ENCODE measurements at places on chromosomes 2 and 18.

- DNase-seq, result no peak
These were observed 91.0 kb downstream of the TGIF1 start for GRCh38 chr18:3540805-3541548.

GRCh38 chr18:6362559-6363129, 52.1 kb downstream of the L3MBTL4 start:
- DNase-seq, result no peak

- DNase-seq, result no peak
These were observed 28.3 kb upstream of the FZD7 start for GRCh38 chr2:202005272-202005887.

DNA sequence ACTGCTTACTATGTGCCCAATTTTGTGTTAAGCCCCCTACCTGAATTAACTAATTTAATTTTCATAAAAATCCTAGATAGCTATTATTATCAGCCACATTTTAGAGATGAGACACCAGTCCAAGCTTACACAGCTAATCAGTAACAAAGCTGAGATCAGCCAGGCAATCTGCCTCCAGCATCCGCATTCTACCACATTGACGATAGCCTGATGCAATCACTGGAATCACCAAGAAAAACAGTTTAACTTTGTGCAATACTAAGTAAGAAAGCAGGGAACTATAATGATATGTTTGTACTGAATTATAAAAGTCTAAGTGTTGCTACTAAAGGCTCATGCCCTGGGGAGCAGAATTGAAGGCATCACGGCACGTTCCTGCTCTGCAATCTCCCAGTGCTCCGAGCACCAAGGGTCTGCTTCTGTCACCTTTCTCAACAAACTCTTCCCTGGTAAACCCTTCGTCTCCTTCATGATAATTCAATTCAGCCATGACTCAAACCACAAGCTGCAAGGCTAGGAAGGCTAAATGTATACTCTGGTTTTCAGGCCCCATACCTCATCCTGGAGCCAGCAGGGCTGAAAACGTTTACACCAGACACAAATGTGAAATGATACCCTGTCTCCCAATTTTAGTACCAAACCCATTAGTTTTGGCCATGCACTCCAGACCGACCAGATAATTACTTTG, 19.4 kb downstream of the KANSL3 start:
- no peak for DNase-seq

DNA sequence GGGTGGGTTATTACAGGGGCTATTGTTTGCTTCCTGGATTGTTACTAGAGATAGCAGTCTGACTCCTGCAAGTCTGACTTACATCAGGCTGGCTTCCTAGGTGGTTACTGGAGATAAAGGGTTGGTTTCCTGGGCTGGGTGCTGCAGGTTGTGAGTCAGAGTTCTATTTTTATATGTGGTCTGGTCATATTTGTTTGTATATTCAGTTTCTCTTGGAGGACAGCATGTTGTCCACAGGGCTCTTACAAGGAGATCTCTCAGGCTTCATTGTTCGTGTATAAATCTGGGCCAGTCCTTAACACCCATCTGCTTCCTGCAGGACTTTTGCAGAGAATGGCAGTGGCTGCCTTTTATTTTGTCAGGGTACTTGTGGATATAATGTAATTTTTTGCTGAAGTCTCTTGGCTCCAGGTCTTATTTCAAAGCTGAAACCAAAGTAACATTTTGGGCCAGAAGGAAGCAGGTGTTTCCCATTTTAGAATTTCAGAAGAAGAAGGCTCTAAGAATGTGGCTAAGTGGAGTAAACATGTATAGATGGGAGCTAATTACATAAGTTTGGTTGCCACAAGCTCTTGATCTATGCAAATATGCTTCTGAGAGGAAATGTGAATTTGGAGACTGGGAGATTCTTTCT, 65.9 kb upstream of the SLC16A14 start:
- no peak for DNase-seq

- DNase-seq, result no peak
These were observed 86.2 kb upstream of the THOC1 start for GRCh38 chr18:354003-354402.

DNA sequence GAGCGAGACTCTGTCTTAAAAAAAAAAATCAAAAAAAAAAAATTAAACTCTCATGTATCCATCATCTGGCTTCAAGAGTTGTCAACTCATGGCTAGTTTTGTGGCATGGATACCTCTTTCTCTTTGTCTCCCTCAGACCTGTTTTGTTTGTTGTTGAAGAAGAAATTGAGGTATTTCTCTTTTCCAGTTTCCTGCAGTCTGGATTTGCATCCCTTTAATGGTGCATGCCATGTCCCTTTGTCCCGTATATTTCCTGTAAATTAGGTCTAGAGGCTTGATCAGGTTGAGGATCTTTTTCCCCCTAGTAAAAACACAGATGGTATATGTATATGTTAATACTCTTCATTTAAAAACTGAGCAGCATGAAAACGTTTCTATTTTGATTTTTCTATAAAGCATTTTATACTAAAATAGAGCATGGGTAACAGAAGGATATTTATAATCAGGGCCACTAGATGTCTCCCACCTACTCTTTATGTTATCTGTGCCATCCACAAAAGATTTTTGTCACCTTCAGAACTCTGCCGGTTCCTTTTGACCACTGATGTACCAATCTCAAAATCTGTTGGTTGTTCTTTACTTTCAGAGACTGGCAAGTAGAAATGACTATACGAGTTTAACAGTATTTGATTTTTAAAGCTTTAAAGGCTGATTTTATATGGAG, 80.1 kb downstream of the GALNT1 start:
- DNase-seq, result no peak

DNA sequence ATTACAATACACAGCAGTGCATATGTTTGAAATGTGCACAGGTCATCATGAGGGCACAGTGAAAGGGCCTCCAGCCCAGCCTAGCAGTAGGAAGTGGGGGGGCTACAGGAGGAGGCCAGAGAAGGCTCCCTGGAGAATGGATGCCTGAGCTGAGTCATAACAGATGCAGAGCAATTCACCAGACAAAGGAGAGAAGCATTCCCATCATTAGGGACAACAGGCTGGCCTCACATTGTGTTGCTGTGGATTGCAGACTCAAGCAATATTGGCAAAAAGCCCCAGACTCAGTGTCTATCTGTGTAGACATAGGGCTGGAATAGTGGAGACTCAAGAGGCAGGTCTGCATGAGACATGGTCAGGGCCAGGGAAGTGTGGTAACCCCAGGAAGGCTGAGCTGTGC, 329.9 kb downstream of the DLGAP1 start:
- no peak for DNase-seq

DNA sequence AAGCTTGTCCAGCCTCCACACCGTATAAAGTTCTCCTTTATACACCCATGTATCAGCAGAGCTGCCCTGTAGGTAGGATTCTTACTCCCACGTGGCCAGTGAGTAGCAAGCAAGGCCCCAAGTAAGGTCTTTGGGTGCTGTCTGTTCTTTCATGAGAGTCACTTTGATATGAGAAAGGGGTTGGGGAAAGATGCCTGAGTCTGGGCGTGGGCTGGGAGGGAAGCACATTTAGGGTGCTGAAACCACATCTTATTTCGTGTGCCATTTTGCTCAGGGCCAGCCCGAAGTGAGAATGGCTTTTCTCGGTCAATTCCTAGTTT, 436 bp upstream of the ITPRIPL1 start:
- no peak for DNase-seq

GRCh38 chr18:26819046-26819445, 46.5 kb downstream of the AQP4 start:
- DNase-seq, result no peak

DNA sequence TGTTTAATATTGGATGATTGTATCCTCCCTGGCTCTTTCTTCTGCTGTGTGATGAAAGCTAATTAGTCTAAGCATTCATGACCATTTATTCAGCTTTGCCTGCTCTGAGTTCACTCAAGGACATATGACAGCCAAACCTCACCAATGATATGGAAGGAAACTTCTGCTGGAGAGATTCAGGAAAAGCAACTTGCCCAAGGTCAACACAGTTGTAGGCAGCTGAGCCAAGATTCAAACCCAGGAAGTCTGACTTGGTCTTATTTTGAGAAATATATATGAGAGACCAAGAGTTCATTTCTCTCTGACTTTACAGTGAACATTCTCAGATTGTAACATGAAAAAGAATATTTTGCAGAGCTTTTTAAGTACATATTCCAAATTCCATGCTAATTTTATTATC, 1588.5 kb upstream of the PIK3C3 start:
- no peak for DNase-seq

- DNase-seq, result no peak
These were observed 349.4 kb upstream of the POU3F3 start for GRCh38 chr2:104504331-104505073.

- no peak for DNase-seq
These were observed 734.8 kb upstream of the NXPH2 start for GRCh38 chr2:139514951-139515350.

DNA sequence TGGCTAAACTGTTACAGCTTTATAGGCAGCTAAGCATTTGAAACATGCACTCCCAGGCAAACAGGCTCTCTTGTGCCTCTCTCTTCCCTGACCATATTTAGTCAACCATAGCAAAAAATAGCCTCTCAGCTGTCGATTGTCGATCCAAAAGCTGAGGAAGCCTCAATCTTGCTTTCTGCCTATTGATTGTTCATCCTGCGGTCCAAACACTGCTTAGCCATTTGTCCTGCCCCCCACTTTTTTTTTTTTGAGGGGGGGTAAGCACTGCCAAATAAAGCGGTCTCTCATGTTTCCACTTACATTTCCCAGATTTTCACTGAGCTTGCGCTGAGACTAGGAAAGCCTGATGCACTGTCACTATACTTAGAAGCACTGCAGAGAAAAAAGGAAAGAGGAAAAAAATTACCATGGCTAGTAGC, 90.8 kb downstream of the MIB1 start:
- no peak for DNase-seq

DNA sequence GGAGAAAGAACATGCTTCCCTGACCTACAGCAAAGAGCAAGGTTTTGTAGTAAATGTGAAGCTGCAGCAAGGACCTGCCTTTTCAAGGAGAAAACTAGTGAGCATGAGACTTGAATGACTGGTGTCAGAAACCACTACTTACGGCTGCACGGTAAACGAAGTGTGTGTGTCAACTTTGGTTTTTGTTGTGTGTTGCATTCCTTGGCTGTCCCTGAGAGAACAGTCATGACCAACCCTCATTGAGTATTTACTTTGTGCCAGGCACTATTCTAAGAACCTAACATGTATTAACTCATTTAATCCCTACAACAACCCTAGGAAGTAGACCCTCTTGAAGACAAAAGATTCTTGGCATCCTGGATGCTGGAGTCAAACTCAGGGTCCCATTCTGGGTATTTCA, 22.8 kb downstream of the ACMSD start:
- DNase-seq, result no peak

DNA sequence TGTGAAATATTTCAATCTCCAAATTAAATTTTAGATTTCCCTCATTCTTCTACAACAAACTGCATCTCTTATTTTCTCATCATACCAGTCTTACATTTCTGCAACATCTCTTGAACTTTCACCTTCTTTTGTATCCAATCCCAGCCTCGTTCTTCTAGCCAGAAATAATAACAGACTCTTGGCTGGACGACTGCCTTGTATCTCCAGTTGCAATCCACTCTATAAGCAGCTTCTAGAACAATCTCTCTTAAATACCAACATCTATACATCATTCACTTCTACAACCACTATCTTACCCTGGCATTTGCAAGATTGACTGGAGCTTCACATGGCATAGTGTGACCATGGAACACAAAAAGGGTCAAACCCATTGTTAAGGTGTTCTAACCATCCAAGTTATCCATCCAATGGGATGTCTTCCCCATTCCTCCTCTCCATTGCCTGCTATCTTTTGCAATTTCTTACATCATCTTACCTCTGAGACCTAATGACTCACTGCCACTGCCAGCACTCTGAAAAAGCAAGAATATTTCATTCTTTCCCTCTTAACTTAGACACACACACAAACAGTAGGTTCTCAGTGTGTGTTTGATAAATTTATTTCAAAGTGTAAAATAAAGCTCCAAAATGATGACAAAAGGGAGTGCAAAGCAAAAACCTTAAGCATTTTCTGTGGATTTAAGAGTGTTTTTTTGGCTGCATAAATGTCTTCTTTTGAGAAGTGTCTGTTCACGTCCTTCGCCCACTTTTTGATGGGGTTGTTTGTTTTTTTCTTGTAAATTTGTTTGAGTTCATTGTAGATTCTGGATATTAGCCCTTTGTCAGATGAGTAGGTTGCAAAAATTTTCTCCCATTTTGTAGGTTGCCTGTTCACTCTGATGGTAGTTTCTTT, 145.6 kb downstream of the METTL4 start:
- DNase-seq, result no peak

- no peak for DNase-seq
These were observed 123.0 kb downstream of the RTN4 start for GRCh38 chr2:54927085-54927750.

DNA sequence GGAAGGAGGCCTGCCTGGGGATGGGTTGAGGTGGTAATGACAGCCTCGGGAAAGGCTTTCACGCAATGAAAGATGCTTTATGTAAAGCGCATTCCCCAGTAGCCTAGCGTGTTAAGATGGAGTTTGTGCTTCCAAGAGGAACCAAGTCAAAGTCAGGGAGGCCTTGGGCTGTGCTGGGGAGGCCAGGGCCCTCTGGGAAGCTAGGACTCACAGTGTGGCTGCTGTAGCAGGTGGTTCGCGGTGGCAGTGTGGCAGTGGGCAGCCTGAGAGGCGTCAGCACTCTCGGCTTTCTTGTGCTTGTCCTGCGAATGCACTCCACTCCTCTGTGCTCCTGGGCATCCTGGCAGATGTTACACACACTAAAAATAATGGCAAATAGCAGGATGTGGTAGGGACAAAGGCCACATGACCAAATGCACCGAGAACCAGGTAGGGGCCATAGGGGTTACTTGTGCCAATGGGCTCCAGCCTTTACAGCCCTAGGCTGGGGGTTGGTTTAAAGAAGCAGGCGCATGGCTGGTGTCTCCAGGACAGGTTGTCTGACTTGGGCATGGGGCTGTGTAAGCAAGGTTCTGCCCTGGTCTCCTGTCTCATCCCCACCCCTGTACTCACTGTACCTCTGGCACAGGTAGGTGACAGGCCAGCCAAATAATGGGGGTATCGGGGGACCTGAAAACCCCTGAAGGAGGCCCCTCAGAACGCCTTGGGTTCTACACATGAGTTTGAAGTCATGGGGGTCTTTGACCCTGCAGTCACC, 154.4 kb upstream of the TWIST2 start:
- DNase-seq, result no peak

- DNase-seq, result no peak
These were observed 53.5 kb downstream of the VSNL1 start for GRCh38 chr2:17593841-17594491.

DNA sequence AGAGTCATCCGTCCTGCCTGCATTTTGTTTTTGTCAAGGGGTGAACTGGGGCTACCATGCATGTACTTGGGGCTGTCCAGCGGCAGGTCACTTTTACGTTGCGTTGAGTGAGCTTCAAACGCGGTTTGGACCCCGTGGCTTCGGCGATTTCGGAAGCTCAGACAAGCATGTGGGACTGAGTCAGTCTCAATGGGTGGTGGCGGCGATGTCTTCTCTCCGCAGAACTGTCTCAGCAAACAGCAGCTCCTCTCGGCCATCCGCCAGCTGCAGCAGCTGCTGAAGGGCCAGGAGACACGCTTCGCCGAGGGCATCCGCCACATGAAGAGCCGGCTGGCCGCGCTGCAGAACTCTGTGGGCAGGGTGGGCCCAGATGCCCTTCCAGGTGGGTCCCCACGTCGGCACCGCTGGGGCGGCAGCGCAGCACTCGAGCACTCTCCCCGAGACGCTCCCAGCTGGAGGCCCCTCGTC, 21.3 kb downstream of the FBLN7 start:
- DNase-seq, result no peak

- no peak for DNase-seq
These were observed 262.4 kb downstream of the NBAS start for GRCh38 chr2:15298770-15299169.
